ENCODE measurements at places on chromosomes 7 and 10.

DNA sequence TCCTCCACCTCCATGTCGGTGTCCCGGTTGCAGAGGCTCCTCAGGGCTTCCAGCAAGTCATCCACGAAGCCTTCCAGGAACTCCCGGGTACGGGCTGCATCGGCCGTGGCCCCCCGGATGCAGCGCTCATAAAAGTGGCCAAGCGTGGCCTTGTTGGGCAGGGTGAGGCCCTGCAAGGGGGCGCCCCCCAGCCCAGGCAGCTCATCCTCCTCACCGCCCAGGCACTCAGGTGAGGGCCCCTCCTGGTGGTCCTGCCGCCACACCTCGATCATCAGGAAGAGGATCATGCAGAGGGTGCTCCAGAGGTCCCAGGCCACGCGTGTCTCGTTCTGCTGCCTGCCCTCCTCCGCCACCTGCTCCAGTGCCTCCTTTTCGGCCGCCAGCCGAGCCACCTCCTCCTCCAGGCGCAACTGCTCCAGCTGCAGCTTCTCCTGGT is 22.8 kb downstream of the ITPRIP start:
- DNase-seq: no peak

DNA sequence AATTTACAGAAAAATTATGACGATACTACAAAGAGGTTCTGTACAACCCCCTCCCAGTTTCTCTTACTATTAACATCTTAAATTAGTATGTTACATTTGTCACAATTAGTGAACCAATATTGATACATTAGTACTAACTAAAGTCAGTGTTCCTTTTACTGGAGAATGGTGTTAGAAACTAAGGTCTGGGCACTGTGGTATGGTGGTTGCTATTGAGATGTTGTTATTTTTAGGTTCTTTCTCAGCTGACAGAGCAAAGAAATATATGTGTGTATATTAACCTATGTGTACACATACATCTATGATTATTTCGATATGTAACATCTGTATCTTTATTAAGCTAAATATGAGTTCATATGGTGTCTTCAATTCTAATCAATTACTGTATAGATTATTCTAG is 11.7 kb upstream of the CFTR start:
- DNase-seq: no peak

DNA sequence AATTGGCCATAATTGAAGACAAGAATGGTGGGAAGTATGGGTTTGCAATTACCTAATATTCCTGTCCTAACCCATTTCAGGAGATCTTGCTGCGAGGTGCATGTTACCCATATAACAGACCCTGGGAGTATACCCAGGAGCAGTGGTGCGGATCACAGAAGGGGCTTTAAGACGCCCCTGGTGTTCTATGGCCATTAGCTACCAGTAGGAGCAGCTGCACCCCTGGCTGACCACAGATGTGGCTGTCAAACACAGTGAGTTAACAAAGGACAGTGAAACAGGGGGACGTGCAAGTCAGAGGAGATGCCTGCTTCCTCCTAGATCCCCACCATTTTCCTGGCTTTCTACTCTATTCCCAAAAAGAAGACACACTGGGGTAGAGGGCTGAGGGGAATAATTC is 25.2 kb downstream of the AOC1 start:
- no peak for DNase-seq

DNA sequence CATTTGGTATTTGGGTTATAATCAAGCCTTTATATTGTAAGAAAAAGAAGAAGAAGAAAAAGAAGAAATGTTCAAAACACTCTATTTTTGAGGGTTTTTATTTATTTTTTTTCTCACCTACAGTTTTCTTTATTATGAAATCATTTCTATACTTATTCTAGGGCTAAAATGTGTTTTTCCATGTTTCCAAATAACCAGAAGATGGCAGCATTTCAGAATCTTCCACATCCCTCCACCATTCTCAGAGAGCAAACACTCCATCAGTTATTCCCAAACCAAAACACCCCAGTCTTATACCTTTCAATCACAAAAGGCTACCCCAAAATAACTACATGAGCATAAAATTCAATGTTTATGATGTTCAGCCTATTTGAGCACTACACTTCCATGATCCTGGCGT is 38.7 kb upstream of the PPP1R17 start:
- no peak for DNase-seq

DNA sequence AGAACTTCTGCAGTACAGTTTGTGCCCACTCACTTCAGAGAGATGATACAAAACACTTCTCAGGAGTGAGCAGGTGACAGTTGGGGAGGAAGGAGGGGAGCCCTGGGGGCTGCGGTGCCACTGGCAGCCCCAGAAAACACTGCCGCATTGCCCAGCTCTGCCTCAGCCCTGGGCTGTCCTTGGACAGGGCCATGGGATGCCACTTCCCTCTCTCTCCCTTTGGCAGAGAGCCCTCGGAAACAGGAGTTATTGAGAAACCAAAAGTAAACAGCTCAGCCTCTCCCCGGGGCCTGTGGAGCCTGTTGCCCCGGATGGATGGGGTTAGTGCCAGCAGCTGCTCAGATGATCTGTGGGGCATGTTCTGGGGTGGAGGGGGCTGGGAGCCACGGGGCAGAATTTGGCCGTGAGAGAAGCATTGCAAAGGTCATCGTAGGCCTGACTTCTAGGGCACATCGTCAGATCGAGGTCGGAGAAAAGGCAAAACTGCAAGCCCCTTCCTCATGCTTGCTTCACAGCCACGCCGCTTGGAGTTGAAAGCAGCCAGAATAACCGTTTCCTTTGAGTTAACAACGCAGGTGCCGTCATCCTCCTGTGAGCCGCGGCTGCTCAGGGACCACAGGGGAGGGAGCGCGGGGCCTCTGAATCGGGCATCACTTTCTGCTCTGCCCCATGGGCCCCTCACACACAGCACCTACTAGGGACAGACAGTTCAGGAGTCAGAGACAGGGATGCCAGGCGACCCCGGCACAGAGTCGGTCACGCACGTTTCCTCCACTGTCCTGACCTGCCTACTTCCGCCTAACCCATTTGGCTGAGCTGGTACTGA is 256.4 kb downstream of the CAMK1D start:
- DNase-seq: peak; percentile 51

DNA sequence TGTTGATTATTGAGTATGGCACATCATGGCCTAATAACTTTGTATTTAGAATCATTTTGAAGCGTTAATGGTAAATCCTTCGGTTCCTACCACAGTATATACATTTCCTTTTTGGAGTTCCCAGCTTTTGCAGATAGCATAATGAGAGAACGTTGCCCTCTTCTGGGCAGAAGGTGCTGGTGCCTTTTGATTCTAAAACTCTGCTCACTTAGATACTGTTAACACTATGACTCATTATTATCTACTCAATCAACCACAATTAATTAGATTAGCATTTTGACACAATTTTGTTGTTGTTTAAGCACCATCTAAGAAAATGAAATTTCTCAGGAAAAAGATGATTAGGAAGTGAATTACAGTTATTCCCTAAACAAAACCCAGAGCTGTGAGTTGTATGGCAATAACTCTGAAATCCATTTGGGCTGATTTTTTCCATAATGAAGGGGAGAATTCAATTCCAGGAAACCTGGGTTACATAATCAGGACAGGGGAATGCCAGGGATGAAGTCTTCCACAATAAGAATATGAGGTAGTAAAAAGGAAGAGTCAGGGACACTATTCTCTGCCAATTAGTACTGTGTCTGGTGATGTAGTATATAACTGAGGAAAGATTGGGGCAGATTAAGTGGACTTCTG is 11.5 kb upstream of the DLD start:
- DNase-seq: peak; percentile 19

DNA sequence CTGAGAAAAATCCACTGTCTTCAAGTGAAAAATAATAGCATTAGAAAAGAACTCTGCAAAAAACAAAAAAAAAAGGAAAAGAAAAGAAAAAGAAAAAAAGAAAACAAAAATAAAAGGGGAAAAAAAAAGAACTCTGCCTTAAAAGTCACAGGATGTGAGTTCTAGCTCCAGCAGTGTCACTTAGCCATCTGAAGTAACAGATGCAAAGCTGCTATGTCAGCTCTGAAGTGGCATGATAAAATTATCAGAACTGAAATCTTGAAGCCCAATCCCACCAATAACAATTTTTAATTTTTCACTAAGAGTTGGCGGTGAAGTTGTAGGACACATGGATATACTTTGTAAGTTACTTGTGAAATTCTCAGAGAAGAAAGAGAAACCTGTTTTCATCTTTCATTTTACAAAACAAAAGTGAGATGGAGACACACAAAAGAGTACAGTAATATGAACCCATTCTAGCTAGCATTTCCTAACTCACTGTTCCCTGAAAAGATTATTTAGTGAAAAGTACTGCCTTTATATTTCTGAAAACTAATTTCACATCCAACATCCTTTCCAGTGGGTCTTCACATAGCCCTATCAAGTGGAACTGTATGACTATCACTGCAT is 103.5 kb downstream of the ELAPOR2 start:
- DNase-seq: no peak

All from naive B cell (primary cell).